ENCODE measurements at places on chromosomes 2 and 18.

DNA sequence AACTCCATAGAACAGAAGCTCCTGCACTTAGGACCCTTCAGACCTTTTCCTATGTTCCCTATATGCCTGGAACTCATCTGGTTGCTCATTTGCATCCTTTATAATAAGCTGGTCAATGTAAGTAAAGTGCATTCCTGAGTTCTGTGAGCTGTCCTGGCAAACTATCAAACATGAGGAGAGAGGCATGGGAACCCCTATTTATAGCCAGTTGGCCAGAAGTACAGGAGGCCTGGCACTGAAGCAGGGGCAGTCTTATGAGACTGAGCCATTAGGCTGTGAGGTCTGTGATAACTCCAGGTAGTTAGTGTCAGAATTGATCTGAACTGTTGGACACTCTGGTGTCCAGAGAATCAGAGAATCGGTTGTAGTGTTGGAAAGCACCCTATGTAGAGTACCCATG lies 88.4 kb downstream of the EHD3 start:
- DNase-seq = no peak

DNA sequence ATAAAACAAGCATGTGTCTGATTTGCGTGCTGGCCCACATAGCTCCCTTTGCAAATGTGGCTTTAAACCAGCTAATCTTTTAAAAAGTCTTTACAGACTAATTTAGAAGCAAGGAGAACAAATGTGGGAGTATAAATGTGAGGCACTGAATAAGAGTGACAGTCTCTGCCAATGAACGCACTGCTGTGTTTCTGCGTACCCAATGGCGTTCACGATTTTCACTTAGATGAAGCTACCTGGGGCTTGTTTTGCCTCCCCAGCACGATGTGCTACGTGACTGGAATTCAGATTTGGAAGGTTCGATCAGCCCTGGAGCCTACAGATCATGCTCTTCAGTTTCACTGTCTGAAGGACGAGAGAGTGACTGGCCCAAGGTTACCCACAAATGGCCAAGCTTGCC lies 10.8 kb upstream of the CRACDL start:
- DNase-seq = no peak

- no peak for DNase-seq
These were observed 10.8 kb downstream of the TUBB6 start for GRCh38 chr18:12318857-12319256.

- DNase-seq = no peak
These were observed 149.5 kb upstream of the DLX2 start for GRCh38 chr2:172252154-172252553.

DNA sequence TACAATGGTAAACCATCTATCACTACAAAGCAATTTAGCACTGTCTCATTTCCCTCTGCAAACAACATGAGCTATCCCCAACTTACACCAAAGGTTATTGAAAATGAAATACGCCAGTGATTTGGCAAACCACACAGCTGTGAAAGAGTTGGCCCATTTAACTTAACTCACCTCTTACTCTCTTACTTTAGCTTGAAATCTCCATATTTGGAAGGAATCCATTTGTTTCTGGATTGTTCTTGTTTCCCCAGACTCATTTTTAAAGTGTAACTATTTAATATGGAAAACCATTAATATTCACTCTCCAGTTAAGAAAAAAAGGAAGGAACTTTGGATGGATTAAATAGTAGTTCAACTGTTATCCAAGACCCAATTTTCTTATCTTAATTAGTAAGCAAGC lies 93.7 kb upstream of the TRIB2 start:
- no peak for DNase-seq

DNA sequence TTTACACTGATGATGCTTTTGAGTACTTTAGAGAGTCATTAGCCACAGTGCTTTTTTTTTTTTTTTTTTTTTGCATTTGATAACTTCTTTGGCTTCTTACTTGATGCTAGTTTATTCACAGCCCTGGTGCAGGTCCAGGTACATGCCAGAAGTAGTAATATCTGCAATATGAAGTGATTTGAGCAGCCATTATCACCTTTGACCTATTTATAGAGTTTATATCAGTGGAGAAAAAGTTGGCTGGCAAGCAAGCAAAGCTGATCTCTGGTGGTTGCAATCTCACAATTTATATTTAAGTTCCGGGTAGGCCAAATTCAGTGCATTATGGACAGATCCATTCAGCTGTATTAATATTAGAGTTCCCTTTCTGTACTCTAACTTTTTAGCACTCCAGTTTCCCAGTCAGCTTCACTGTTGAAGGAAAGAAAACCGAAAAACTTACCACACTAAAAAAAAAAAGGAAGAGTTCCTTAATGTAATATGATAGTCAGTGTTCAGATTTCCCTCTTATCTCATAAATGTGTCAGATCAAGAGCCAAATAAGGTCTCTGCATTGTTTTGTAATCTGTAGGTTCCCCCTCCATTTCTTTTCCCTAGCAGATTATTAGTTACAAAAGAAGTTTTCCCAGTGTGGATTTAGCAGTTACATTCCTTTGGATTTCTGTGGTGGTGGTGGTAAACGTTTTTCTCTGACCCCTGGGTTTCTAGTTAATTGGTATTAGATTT lies 78.6 kb downstream of the HAUS1 start:
- DNase-seq = no peak

DNA sequence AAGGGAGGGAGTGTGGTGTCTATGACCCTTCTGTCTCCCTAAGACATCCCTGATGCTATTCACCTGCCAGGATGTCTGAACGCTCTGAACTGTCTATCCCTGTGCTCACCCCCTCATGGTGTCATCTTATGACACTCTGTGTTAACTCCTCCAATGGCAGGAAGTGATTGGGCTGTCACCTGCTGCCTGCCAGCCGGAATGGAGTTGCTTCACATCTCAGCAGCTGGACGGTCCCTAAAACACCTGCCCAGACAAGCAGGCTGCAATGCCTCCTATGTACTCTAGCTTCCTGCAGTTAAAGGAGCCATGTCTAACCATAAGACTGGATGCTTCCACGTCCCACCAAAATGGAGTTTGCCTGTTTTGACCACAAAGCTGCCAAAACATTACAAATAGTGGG lies 99.9 kb downstream of the CPO start:
- no peak for DNase-seq

GRCh38 chr2:20449501-20450200 lies 2.8 kb downstream of the RHOB start:
- DNase-seq = no peak

DNA sequence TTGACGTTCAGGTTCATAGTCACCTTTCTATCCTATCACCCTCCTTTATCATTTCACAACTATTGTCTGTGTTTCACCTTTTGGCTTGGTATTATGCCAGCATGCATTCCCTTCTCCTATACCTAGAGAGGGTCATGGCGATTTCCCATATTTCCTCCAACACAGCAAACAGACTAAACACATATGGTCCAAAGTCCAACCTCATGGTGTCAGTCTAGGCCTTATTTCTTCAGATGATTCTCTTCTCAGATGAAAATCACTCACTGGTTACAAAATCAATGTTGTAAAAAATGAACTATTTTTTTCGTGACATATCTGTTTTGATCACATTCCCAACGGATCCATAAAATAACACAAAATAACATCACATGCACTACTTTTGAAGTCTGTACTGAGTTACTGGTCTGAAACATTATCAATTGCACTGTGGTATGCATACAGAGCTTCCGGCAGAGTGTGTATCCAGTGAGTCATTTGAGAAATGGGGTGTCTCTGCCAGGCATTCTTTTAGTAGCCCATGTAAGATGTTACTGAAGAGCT lies 204.8 kb upstream of the GALNT5 start:
- no peak for DNase-seq

GRCh38 chr18:42931491-42931890 lies 184.0 kb downstream of the RIT2 start:
- DNase-seq = no peak

DNA sequence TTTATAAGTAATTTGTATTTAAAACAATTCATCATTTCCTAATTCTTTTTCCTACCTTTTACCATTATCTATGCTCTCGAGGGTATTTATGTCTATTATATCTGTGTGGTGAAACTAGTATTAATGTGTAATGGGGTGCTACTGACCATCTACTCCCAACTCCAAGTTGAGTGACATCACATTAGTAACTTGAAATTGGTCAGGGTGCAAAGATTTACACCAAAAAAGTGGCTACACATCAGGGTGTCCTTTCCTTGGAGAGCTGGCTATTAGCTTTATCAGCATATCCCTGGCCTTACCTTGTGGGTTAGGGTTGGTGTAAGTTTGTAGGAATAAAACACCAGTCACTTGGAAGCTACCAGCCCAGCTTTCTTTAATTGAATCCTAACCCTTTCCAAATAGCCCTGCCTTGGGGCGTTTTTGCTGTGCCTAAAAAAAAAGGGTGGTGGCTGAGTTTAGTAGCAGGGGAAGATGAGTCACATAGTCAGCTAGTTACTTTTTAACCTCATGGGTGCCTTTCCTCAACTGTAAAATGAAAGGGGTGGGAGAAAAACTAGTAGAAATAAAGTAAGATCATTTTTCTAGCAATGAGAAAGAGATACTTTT lies 14.0 kb downstream of the ANXA4 start:
- DNase-seq = no peak

DNA sequence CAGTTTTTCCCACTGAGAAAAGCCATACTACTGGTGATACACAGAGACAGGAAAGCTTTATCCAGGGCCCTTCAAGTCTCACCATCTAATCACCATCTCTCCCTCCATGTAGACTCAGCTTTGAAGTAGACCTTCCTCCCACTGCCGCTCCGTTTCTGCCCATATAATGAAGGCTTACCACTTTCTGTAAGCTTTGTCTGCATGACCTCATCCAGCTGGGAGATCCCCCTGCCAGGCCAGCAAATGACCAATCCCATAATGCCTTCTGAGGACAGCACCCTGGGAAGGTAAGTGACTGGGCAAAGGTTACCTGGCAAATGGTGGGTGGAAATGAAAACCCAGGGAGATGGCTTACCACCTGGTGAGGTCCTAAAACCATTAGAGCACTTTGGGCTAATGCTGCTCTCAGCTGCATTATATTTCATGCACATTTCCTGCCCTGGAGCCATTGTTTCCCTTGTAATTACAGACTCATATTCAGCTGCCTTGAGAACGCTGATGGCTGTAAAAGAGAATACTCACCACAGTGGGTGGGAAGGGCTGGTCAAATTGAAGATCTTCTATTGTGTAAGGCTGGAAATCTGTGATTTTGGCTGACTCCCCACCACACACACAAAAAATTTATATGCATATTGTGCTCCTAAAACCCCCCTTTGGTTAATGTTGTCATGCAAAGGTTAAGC lies 350.7 kb upstream of the SYT4 start:
- DNase-seq = no peak

DNA sequence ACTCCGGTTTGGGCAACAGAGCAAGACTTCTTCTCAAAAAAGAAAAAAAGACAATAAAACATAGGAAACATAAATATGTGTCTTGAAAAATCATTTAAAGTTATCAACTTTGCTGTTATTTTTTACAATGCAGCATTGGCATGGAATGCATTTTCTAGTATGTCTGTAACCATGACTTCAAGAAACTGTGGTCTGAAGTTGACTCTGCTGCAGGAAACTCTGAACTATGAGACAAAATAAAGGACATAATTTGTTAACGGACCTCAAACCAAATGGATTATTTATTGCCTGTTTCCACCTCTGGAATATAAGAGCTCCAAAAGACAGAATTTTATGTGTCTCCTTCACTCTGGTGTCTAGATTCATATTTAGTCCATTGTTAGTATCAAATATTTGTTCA lies 79.1 kb downstream of the TRIB2 start:
- DNase-seq = no peak

DNA sequence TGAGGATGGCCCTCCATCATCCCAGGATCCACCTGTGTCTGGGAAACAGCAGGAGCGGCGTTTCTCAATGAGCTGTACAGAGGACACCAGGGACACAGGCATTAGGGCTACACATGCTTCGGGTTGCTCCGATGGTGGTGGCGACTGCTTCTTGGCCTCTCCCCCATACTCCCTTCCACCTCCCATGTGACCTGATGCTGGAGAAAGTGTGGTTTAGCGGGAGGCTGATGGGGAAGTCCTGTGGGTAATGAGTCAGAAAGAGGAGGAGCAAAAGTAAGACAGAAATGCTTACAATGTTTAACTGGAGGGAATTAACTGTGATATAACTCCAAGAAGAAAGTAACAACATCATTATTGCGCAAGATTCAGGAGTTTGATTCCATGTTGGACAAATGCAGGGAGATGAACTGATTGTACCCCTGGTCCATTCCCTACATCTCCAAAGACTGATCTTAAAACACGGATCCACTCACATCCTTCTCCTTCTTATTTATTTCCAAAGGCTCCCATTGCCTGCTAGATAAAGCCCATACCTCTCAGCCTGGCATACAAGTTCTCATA lies 186.6 kb downstream of the NRP2 start:
- peak; percentile 42 for DNase-seq

All from AML-193 (cell line).